Adipocyte (in vitro differentiated cells): ENCODE measurements at places on chromosomes 1 and 21.

- no peak for DNase-seq
Observed at GRCh38 chr1:223710179-223711133, 1.9 kb upstream of the CAPN2 start.

- no peak for DNase-seq
Observed at GRCh38 chr1:197496722-197497121, 228.7 kb downstream of the CRB1 start.

GRCh38 chr1:62746086-62746808 is 37.7 kb upstream of the ATG4C start:
- peak; percentile 85 for DNase-seq

DNA sequence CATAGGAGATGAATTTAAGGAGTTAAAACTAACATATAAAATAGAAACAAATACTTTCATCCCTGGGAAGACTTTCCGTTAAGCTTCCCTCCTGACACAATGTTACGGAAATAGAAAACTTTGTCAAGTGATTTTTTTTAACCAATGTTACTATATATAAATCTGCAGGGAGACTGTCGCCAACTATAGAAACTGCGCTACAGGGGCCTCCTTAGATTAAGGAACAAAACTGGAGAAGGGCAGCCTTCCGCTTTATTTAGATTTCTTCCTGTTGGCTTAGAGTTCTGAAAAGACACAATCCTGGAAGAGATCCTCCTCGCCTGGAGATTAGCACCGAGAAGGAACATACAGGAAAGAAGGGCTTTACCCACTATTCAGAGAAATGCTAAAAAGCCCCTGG is 1.5 kb downstream of the MGST3 start:
- peak; percentile 29 for DNase-seq
